ENCODE measurements at places on chromosomes 1 and 21.

GRCh38 chr1:110067893-110068645 is 2.4 kb downstream of the ALX3 start:
- no peak for DNase-seq

DNA sequence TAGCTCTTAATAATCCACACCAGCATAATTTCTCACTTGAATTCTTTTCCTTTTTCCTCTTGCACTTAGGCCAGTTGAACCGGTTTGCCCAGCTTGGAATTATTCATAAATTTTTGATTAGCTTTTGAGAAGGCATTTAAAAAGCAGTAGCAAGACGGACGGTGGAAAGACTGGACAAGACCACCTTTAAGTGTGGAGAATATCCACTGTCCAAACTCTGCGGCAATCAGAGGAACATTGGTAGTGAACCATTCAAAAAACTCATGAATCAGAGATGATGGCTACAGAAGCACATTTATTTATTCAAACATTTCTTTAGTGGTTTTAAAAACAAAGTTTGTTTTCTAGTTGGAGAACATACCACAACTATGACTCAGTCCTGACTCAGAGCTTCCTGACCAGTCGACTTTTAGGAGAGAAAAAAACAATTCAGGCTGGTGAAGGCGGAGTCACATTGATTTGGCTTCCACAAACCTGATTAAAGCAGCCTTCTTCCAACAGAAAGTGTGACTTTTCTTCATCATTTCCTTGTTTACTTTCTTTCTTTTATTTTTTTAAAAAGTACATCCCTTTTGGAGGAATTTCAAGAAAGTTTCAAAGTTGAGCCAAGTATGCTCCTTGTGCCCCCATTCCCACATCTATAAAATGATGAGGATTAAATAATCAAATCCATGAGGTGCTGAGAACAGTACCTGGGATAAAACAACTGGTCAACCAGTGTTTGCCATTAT is 128.8 kb downstream of the ADSS2 start:
- DNase-seq = peak; percentile 95

DNA sequence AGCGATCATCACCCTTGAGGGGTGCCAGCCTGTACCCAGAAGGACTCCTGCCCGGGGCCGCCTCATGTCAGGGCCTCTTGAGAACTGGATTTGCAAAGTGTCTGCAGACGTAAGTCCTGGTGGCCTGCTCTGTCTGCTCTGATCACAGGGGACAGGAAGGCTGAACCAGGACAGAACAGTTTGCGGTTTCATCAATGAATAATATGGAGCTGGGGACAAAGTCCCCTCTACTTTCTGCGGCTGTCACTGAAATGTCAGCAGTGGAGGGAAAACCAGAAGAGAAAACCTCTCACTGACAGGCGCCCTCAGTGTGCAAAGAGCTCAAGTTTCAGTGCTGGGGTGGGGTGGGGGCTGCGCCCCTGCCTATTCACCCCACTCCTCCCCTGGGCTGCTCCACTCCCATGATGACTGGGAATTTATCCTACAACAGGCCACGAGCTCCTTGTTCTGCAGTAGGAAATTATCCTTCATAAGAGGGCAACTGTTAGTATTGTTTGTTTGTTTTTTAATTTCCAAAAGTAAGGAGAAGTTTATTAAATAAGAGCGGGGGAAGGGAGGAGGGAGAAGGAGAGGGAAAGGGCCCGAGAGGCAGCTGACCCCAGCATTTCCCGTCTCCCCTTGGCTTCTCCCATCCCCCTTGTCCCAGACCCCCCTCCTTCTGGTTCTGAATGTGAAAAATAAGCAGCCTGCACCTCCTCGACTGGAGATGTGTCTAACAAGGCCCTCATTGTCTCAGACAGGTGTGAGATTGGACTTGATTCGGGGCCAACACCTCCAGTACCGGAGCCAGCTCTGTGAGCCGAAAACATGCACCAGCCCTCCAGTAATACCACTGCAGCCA is 149.2 kb downstream of the CLIC6 start:
- DNase-seq = no peak

- DNase-seq = no peak
Measured at GRCh38 chr1:34876406-34876805, 16.9 kb upstream of the SMIM12 start.

All from AG10803 (cell line).